Epithelial cell of alveolus of lung (primary cell): ENCODE measurements at places on chromosomes 5 and 9. TPM values are rescaled to one million over a fixed set of nuclear protein-coding genes. Genes with fewer than 3 reads are reported as not detected.

The PCDHB11 gene
- 0.13 and 1.7 TPM in 2 replicates for total RNA-seq

The PCAT7 gene
- total RNA-seq = not detected in 2 replicates

The FIBCD1 gene
- 4.7 and 30.7 TPM in 2 replicates for total RNA-seq

The TTC39B gene
- total RNA-seq = 5.0 and 8.3 TPM in 2 replicates

The SEMA6A gene
- 0.78 and 3.4 TPM in 2 replicates for total RNA-seq

The CNTNAP3B gene
- total RNA-seq = 5.3 and 9.2 TPM in 2 replicates

The NME5 gene
- total RNA-seq = 1.4 and 1.7 TPM in 2 replicates

The FGD3 gene
- 0.26 TPM in 1 of 2 replicates, not detected in the other for total RNA-seq

The TMEFF1 gene
- total RNA-seq = 1.2 and 1.4 TPM in 2 replicates

The MSX2 gene
- total RNA-seq = 3.7 and 5.2 TPM in 2 replicates

The SPINK13 gene
- total RNA-seq = not detected in 2 replicates

The KCNMB1 gene
- total RNA-seq = not detected in 2 replicates

The CYLC2 gene
- total RNA-seq = not detected in 2 replicates

The IFNA21 gene
- total RNA-seq = not detected in 2 replicates

The ZFR gene
- total RNA-seq = 62.6 and 77.4 TPM in 2 replicates

The CCIN gene
- total RNA-seq = 0.78 TPM in 1 of 2 replicates, not detected in the other

The IQGAP2 gene
- 0.26 and 1.4 TPM in 2 replicates for total RNA-seq

The CAMK2A gene
- 0.80 TPM in 1 of 2 replicates, not detected in the other for total RNA-seq

The GNA14 gene
- total RNA-seq = under 0.01 and 0.40 TPM in 2 replicates

The FABP6 gene
- not detected in 2 replicates for total RNA-seq

The PTAR1 gene
- 24.0 and 39.6 TPM in 2 replicates for total RNA-seq

The ASPN gene
- not detected in 2 replicates for total RNA-seq

The TMEM215 gene
- total RNA-seq = not detected in 2 replicates

The OBP2B gene
- total RNA-seq = not detected in 2 replicates

The CTNND2 gene
- total RNA-seq = not detected in 2 replicates

The PRSS3 gene
- 4.2 and 18.9 TPM in 2 replicates for total RNA-seq

The ACSL6 gene
- total RNA-seq = not detected in 2 replicates

The ARHGEF28 gene
- total RNA-seq = 2.1 and 9.1 TPM in 2 replicates

The NTNG2 gene
- 0.91 and 1.3 TPM in 2 replicates for total RNA-seq

The CDO1 gene
- total RNA-seq = 7.1 and 13.0 TPM in 2 replicates

The LRRC19 gene
- not detected in 2 replicates for total RNA-seq

The CD14 gene
- 0.26 and 1.8 TPM in 2 replicates for total RNA-seq

The GFI1B gene
- total RNA-seq = not detected in 2 replicates

The FOXD4L4 gene
- under 0.01 and 0.08 TPM in 2 replicates for total RNA-seq

The PAEP gene
- 0.65 TPM in 1 of 2 replicates, not detected in the other for total RNA-seq

The OR2S2 gene
- total RNA-seq = 0.39 TPM in 1 of 2 replicates, not detected in the other

The TERT gene
- total RNA-seq = not detected in 2 replicates

The LRRC70 gene
- 0.24 and 0.26 TPM in 2 replicates for total RNA-seq

The NUTM2F gene
- not detected in 2 replicates for total RNA-seq

The CER1 gene
- total RNA-seq = not detected in 2 replicates

The OCLN gene
- total RNA-seq = 0.88 and 4.4 TPM in 2 replicates

The STPG3 gene
- not detected in 2 replicates for total RNA-seq

The PCDHGA6 gene
- 1.0 and 3.0 TPM in 2 replicates for total RNA-seq

The KCNIP1 gene
- total RNA-seq = not detected in 2 replicates

The GCNT4 gene
- 0.32 and 0.65 TPM in 2 replicates for total RNA-seq

The SLC34A3 gene
- not detected in 2 replicates for total RNA-seq

The GZMA gene
- total RNA-seq = not detected in 2 replicates

The IL31RA gene
- 0.72 and 6.1 TPM in 2 replicates for total RNA-seq
